Vagina (tissue), 2 donors: ENCODE measurements at places on chromosomes 12 and 14. TPM values are rescaled to one million over a fixed set of nuclear protein-coding genes. Genes with fewer than 3 reads are reported as not detected.

The RNFT2 gene
- total RNA-seq = 6.4 TPM

The PLXNC1 gene
- 14.2 TPM for total RNA-seq

The NTS gene
- total RNA-seq = 2.5 TPM

GRCh38 chr14:54197369-54197768 is 199.4 kb upstream of the CDKN3 start:
- DNase-seq = no peak

GRCh38 chr12:38328306-38328895 is 11.8 kb downstream of the ALG10B start:
- no peak for DNase-seq

- no peak for DNase-seq
Observed at GRCh38 chr14:89067293-89067972, 243.0 kb downstream of the TTC8 start.

DNA sequence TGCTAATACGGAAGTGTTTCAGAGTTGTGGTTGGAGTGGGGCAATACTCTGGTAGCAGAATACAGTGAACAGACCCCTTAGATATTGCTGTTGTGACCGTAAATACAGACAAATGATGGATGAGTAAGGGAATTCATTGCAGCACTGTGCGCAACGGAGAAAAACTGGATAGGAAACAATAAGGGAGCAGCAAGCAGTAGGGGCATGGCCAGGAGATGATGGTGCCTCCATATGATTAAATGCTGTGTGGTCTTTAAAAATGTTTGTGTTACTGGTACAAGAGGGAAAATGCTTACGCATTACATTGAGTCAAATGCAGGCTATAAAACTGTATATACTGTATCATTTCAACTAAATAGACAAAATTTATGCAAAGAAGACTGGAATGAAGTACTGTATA is 61.6 kb downstream of the EML1 start:
- no peak for DNase-seq

DNA sequence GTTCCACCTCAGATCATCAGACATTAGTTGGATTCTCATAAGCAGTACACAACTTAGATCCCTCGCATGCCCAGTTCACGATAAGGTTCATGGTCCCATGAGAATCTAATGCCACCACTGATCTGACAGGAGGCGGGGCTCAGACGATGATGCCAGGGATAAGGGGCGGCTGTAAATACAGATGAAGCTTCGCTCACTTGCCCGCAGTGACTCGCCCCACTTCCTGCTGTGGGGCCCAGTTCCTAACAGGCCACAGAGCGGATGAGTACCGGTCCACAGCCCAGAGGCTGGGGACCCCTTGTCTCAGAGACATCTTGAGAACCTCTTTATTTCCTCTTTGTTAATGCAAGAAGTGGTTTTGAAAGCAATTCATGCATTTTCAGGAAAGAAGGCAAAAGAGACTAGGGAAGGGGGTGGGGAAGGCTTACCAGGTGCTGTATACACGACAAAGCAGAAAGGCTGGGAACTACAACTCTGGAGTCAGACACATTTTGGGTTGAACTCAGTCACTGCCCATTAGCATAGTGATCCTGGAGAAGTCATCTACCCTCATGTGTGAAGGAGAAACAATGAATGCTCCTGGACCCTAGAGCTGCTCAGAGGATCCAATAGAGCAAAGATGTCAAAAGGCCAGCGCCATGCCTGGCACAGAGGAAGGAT is 68.7 kb downstream of the EID3 start:
- no peak for DNase-seq

DNA sequence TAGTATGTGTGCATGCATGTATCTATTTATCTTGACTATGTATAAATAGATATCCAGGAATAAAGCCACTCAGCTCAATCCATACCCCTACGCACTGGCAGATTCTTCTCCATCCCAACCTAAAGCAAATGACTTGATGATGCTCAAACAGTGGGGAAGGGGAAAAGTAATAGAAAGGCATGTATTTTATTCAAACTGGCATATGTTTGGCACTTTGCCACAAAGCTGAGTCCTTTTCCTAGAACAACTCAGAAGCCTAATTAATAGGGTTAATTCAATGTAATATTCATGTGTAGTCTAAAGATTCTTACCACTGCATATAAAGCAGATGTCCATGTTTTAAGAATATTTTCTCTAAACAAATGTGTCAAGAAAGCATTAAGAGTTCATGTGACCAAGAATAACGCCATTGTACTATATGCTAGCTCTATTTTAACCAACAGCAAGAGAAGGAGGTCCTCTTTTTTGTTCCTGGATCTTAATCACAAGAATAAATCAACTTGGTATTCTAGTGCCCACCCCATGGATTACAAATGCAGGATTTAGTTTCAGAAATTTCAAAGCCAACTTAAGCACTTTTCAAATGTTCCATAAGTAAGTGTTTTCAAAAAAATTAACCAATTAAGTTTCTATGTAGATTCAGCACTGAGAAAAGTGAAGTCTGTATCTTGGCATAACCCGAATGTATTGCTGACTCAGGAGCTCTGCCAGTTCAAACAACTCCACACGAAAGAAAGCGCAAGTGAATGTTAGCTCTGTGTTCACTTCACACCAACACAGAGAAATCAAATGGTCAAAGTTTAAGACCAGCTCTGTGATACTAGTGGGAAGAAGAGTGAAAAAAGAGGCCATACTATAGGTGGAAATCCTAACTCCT is 233.6 kb downstream of the MED13L start:
- no peak for DNase-seq
